Urinary bladder (tissue), 4 donors: ENCODE measurements at places on chromosomes 3 and 15. TPM values are rescaled to one million over a fixed set of nuclear protein-coding genes. Genes with fewer than 3 reads are reported as not detected.
A peak's percentile ranks its signal among the peaks of the same experiment; 100 is the strongest.

DNA sequence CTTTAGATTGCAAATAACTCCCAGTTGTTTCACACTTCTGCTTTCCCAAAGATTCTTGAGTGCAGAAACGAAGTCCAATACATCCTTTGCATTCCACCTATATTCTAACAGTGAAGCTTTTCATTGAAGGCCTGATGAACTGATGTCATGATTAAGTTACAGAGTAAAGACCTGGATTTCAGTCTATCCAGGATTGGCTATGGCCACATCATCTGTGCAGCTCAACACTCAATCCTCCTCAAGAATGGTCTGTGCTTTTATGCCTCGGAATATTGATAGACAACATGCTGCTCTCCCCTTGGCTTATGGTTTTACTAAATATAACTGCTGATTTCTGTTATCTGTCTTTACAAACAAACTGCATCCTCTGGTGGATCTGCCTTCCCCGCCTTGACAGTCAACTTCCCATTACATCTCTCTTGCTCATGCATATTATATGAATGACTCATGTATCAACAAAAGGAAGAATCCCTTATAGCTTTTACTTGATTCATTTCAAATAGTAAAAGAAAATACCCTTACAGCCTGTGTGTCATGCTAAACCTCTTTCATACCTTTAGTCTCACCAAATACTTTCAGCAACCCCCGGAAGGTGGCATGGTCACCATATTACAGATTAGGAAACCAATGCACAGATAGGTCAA is 59.5 kb downstream of the SCN11A start:
- DNase-seq, result no peak

DNA sequence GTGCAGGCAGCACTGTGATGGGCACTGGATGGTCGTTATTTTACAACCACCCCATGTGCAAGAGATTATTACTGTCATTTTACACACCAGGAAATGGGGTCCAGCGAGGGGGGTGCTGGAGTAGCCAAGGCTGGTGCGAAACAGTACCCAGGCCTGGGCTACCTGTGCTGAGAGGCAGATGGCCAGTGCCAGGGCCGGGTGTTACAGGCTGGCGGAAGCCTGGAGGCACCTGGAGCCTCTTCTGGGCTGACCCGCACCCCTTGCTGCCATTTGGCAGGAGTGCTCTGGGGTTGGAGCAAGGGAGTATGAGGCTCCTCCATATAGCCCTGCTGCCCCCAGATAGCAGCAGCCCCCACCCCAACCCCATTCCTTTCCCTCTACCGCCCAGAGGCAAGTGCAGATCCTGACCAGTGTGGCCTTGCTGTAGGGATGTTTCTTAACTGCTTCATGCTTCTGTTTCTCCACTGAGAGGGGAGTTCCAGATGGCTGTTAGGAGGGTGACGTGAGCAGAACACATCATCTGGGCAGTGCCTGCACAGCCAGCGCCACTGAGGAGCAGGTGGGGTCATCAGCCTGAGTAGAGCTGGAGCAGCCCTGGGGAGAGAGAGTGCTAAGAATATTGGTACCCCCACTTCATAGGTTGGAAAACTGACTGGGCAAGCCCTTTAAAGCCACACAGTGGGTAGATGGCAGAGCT is 15.3 kb downstream of the SNX33 start:
- DNase-seq, result no peak

GRCh38 chr15:91980502-91981267 is 127.2 kb downstream of the SLCO3A1 start:
- DNase-seq, result no peak

DNA sequence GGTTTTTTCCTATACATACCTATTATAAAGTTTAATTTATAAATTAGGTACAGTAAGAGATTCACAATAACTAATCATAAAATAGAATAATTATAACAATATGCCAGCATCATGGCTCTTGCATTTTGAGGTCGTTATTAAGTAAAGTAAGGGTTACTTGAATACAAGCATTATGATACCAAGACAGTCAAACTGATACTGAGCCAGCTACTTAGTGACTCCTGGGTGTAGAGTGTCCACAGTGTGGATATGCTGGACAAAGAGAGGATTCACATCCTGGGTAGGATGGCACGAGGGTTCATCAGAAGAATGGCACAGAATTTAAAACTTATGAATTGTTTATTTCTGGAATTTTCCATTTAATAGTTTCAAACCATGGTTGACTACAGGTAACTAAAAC is 157.2 kb upstream of the IL12A start:
- no peak for DNase-seq

SLTM gene
- 175 TPM for total RNA-seq

TRIM71 gene
- 0.74 TPM for total RNA-seq

DNA sequence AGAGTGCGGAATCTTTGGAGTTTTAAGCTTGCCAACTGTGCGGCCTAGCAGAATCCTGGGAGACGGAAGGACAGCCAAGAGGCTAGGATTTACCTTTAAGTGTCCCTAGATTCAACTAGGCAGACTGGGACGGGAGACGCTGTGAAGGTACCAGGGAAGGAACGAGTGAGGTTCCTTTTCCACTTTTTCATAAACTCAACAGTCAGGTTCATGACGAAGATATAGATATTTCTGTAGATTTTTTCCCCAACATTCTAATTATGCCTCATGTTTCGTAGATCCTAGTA is 564 bp upstream of the GABPB1 start:
- DNase-seq, result no peak

DNA sequence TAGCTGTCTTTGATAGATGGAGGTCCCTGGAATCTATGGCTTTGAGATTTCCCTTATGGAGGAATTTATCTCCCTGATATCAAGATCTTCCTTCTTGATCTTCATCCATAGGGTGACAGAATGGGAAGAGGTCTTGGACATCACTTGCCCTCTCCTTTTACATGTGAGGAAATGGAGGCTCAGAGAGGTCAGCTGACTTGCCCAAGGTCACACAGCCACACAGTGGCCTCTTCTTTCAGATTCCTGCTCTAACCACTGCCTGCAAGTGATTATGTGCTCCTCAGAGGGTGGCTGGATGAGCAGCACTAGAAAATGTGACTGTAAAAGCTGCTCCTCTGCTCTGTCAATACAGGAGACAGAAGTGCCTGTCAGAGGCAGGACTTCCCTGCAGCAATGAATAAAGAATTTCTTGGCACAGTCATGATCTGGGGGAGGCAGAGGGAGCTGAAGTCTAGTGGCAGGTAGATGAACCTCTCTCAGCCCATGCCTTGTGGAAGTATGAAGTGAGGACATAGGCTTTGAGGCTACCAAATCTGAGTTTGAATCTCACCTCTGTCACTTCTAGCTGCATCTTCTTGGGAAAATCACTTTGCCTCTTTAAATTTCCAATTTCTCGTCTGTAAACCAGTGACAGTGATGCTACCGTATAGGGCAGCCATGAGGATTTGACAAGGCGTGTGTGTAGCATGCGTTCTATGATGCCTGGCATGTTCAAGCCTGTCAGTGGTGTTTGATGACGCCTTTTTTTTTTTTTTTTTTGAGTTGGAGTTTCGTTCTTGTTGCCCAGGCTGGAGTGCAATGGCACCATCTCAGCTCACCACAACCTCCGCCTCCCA is 12.0 kb downstream of the SSUH2 start:
- peak; percentile 17 for DNase-seq

- no peak for DNase-seq
Measured at GRCh38 chr3:54518011-54518675, 395.8 kb downstream of the CACNA2D3 start.

PLAAT1 gene
- 0.90 TPM for total RNA-seq

DNA sequence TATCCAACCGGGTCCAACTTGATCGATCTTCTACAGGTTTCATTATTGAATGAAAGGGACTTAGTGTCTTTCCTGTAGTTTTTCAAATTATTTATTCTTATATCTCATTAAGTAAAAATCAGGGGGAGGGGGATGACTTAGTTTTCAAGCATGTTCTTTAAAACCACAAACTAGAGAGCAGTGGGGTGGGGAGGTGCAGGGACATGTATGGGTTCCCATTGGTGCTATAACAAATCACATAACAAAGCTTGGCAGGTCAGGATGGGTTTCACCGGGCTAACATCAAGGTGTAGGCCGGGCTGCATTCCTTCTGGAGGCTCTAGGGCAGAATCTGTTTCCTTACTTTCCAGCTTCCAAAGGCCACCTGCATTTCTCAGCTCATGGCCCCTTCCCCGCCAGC is 32.7 kb downstream of the CCNL1 start:
- DNase-seq, result no peak

DNA sequence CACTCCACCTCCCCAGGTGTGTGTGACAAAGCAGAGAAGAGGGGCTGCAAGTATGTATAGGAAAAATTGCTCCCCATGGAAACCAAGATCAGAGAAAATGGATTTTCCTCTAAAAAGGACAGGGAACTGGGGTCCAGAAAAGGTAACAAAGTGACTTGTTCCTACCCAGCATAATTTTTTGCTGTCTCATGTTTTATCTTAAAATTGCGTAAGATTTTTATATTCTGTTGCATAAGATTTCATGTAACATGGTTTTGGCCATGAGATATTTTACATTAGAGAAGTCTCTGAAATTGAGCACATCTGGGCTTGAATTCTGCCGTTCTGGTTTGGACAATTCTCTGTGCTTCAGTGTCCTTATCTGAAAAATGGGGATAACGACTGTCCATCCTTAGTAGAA is 335.7 kb upstream of the RORA start:
- no peak for DNase-seq

DNA sequence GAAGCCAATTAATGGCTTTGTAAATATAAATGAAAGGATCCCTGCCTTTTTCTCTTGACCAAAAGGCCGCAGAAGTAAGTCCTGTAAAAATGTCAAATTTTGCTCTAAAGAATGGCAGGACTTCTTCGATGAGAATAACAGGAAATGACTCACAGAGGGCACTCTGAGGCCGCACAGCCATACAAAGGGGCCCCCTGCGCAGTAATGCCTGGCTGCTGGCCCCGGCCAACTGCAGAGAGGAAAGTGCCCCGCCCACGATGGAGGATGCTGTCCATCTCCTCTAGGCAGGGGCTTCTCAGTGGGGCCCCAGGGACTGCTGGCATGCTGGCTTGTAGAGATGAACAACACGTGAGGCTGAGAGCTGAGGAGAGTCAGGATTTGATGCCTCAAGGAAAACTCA is 18.1 kb upstream of the SCN10A start:
- peak; percentile 53 for DNase-seq

DNA sequence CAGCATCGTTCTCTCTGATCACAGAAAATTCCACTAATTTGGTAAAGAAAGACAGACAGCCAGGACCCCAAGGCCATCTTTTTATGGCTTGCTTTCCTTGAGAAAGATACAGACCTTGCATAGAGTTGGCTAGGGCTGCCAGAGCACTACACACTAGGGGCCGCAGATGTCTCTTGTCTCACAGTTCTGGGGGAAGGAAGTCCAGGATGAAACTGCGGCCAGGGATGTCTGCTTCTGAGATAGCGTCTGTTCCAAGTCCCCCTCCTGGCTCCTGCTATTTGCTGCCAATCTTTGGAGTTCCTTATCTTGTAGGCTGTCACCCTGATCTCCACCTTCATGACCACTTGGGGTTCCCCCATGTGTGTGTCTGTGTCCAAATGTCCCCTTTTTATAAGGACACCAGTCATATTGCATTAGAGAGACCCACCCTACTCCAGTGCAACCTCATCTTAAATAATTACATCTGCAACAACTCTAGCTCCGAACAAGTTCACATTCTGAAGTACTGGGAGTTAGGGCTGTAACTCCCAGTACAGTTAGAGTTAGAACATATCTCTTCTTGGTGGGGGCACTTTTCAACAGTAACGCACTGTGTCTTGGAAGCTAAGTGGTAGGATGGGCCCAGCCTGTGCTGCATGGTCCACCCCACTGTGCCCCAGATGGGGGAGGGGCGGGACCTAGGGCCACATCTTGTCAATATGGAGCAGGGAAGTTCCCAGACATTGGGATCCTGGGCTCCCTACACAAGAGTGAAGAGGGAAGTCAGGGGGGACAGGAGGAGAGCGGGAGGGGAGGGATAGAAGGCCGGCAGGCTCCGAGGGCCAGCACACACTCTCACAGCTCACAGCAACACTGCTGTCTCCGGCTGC is 42.2 kb downstream of the KLF15 start:
- DNase-seq, result peak; percentile 36

DNA sequence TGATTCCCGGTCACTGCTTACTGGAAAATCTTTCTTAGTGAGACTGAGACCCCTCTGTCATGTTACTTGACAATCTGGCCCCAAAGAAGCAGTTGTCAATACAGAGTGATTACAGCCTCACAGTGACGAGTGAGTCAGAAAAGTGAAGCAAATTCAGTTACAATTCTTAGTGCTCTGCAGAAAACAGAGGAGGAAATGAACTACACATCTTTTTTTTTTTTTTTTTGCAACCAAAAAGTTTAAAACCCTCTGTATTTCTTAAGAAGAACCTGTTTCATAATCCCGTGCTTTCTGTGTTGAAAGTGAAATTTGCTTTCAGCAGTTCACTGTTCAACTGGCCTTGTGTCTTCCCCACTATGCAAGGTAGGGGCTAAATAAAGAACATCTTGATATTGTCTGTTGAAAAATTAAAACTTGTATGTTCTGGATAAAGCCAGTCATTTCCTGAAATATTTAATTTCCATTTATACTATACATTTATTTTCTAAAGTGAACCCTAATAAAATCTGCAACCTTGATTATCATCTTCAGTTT is 1.9 kb downstream of the AQP9 start:
- DNase-seq, result no peak

TMC3 gene
- 0.95 TPM for total RNA-seq

TRANK1 gene
- 40.1 TPM for total RNA-seq

DNA sequence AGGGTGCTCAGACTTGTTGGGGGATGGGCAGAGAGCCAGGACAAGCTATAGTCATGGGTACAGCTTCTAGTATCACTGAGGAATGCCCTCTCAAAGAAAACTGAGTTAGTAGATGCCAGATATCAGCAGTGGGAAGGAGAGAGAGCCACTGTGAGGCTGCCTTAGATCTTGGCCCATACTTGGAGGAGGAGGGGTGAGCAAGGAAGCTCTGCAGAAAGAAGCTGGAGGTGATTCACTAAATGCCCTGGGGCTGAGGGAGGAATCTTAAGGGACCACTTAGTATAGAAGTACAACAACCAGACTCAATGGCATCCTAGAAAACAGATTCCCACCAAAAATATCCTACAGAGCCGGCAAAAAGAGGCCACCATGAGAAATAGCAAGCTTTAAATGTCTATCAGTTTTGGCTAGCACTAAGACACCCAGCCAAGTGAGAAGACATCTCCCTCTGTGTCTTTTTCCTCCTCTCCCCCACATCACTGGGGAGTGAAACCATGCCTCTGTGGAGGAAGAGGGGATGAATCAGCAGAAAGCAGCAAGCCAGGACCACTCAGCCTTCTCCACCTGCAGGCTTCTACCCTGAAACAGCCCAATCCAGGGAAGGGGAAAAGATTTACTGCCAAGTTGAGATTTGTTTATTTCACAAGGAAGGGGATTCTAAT is 282.5 kb upstream of the STT3B start:
- DNase-seq, result no peak

GRCh38 chr3:147380387-147380951 is 25.9 kb downstream of the ZIC4 start:
- no peak for DNase-seq
